ENCODE measurements at places on chromosomes 2 and 18.

GRCh38 chr2:64972876-64973275 lies 16.3 kb upstream of the SLC1A4 start:
- no peak for DNase-seq

DNA sequence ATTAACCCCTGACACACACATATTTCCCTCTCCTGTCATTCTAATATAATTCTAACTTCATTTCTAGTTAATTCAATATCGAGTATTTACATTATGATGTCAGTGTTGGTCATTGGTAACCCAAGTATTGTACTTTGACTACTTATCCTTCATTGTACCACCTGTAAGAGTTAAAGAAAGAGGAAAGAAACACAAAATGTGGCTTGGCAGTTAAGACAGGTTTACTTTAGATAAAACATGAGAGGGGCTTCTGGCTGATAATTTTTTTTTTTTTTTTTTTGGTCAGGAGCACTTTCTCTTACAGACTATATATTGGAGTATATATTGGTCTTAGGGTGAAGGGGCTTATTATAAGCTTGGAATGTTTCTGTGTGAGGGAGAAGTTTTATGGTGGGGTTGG lies 57.0 kb upstream of the ACYP2 start:
- DNase-seq = no peak

DNA sequence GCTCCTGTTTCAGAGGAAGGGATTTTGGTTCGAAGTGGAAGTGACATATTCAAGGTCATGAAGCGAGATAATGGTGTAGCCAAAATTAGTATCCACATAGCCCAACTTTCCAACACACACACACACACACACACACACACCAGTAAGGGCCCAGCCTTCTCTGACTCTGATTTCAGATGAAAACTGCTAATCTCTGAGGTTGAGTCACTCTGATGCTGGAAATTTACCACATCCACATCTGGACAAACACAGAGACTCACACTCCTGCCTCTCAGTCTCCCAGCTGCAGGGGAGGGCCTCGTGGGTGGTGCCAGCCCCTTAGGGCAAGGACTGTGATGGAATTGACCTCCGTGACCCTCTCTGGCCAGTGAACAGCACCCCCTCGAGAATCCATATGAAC lies 29.0 kb upstream of the SLC35F6 start:
- no peak for DNase-seq

DNA sequence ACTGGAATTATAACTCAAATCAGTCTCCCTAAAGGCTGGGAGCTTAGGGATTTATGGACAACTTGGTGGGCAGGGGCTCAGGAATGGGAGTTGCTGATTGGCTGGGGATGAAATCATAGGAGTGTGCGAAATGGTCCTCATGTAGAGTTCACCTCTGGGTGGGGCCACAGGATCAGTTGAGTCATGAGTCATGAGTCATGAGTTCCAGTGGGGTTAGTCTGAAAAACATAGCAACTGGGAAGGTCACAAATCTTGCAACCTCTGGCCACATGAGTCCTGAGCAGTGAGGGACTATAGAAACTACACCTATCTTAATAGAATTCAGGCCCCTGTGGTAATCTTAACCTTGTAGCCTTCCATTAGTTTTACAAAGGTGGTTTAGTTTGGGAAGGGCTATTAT lies 383.3 kb downstream of the RBM43 start:
- DNase-seq = no peak

- no peak for DNase-seq
Observed at GRCh38 chr2:151727593-151728552, 6.4 kb downstream of the NEB start.

GRCh38 chr18:79921984-79922965 lies 29.2 kb downstream of the SLC66A2 start:
- no peak for DNase-seq

GRCh38 chr2:234257859-234258561 lies 207.5 kb downstream of the SPP2 start:
- no peak for DNase-seq

- DNase-seq = no peak
Observed at GRCh38 chr2:240292035-240292574, 143.4 kb upstream of the GPC1 start.

DNA sequence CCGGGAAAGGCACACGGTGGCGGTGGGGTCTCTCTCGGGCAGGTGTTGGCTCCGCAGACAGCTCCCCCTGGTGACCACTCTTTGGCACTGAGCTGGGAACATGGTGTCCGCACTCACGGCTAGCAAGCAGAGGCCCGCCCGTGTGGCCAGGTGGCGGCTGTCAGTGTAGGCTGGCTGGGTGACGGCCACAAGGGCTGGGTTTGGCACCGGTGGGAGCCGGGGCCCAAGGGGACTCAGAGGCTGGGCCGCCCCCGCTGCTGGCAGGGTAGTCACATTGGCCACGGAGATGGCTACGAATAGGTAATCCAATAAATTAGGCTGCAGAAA lies 1071.7 kb downstream of the RPIA start:
- DNase-seq = no peak

- no peak for DNase-seq
Observed at GRCh38 chr2:222864296-222864695, 3.5 kb downstream of the ACSL3 start.

DNA sequence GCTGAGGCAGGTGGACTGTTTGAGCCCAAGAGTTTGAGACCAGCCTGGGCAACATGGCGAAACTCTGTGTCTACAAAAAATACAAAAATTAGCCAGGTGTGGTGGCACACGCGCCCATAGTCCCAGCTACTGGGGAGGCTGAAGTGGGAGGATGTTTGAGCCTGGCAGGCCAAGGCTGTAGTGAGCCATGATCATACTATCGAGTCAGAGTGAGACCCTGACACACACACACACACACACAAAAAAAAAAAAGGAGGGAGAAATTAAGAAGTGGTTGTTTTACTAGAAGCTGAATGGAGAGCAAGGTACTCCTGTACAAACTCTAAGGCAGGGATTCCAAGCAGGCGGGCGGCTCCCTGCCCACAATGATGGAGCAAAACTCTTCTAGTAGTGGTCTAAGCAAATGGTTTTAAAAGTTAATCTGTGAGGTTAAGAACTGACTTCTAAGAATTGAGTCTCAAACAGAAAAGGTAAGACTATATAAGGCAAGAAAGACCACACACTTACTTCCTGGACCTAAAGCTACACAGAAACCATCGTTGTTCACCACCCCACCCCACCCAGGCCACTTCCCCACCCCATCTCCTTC lies 2.6 kb downstream of the ANKRD44 start:
- no peak for DNase-seq

DNA sequence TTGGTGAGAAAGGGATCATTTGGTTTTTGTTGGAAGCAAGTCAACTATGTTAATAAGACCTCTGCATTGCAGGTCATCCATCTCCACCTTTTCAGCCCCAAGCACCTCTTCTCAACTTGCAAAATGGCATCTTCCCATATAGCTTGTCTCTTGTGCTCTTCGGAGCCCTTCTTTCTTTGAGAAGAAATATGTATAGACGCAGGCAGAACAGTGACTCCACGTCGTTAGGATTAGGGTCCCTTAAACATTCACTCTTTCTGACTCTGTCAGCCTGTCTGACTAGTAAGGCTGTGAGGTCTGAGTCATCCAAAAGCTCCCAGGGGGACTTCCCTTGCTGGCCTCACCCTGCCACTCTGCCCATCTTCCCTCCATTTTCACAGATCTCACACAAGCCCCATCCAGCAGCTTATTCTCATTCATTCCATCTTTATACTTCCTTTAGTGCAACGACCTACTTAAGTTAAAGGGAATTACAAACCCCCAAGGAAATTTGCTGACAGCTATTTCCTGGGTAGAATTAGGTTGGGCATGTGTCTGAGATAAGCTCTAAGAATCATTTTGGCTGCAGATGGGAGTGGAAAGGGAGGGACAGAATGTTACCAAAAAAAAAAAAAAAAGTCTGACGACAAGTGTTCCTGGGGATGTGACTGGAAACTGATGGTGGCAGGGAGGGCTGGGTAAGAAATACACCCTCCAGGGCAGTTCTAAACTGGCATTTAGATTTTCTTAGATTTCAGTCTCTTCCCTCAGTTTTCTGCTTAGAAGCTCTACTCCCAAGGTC lies 37.7 kb upstream of the MEX3C start:
- no peak for DNase-seq

- DNase-seq = no peak
Observed at GRCh38 chr2:24682304-24682703, 110.9 kb downstream of the PTRHD1 start.

DNA sequence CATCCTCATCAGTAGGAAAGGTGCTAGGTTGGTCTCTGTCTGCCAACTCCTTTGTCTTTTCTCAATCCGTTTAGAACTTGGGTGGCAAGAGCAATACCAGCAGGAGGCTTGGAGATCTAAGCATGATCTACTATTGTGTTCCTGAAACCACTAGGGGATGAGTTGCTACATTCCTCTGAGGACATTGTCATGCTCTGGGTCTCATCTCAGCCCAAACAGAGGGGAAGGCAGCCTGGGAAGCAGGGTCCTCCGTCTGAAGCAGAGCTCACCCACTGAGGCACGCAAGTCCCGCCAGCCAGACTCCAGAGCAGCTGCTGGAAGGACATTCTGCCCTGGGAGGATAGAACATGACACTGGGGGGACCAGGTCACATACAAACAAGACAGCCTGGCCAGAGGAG lies 162.9 kb downstream of the MTCL1 start:
- no peak for DNase-seq

- DNase-seq = no peak
Observed at GRCh38 chr2:241975593-241976284, 106.2 kb downstream of the RTP5 start.

GRCh38 chr2:122851161-122851560 lies 1095.7 kb downstream of the TSN start:
- DNase-seq = no peak

- DNase-seq = no peak
Observed at GRCh38 chr2:191009541-191010374, 4.2 kb downstream of the STAT1 start.

DNA sequence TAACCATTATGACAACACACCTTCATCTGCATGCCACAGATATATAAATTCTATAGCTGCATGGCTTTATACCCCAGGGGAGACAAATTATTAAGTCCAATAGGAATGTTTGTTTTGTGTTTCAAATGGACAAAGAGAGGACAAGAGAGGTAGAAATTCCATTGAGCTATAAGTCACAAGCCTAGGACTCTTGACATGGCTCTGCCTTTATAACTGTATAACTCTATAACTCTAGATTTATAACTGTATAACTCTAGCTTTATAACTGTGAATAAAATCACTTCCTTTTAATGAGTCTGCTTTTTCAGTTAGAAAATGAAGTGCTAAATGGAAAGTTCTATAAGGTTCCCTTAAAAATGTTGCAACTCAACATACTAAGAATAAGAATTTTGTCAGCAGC lies 106.4 kb downstream of the SCN9A start:
- DNase-seq = no peak

DNA sequence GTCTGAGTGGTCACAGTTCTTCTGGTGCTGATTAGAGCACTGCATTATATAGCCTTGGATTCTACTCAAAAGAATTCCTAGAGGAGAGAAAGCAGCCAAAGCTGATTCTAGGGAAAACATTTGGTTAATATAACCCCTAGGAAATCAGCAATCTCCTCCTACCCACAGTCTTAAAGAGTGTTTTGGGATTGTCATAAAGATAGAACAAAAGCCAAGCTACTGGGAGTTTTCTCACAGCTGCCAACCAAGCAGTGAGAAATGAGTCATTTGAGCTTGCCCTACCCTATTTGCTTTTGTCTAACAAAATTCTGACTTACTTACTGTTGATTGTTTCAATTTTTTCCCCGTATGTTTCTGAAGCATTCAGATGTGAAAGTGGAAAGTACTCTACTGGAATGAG lies 469.3 kb downstream of the PLCL1 start:
- no peak for DNase-seq

GRCh38 chr2:64848945-64849344 lies 140.3 kb upstream of the SLC1A4 start:
- no peak for DNase-seq

DNA sequence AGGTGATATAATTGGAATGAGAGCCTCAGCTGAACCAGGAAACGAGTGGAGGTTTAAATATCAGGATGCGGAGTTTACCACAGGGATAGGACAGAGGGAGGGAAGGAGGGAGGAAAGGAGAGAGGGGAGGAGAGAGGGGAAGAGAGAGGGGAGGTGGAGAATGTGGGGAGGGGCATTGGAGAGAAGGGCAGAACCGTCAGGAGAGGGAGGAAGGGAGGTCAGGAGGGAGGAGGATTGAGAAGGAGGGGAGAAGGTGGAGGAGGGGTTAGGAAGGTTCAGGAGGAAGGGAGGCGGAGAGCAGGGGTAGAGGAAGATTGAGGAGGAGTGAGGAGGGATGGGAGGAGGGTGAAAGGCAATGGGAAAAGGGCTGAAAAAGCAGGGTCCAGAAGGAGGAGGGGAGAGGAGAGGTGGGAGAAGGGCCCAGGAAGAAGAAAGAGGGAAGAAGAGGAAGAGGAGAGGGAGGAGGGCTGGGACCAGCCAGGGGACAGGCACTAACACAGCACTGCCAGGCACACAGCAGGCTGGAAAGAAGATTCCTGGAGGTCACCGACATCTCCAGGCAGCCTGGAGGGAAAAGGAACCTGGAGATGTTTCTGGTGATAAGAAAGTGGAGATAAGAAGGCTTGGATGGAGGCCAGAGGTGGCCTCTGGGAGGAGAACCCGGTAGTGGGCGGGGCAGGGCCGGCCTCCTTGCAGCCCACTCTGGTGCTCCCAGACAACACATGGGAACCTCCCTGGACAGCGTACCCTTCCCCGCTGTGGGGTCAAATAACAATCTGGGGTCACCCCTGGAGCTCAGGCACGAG lies 176.7 kb upstream of the SMAD2 start:
- DNase-seq = no peak

- DNase-seq = no peak
Observed at GRCh38 chr2:48170281-48170680, 264.0 kb upstream of the FBXO11 start.

- no peak for DNase-seq
Observed at GRCh38 chr2:19299032-19299431, 59.4 kb downstream of the OSR1 start.

- no peak for DNase-seq
Observed at GRCh38 chr2:172249334-172249733, 146.6 kb upstream of the DLX2 start.

- DNase-seq = no peak
Observed at GRCh38 chr2:9692456-9693195, 61.8 kb upstream of the YWHAQ start.

GRCh38 chr2:227782804-227783203 lies 30.8 kb upstream of the CCL20 start:
- no peak for DNase-seq

GRCh38 chr2:45729753-45730512 lies 78.5 kb downstream of the PRKCE start:
- DNase-seq = no peak

DNA sequence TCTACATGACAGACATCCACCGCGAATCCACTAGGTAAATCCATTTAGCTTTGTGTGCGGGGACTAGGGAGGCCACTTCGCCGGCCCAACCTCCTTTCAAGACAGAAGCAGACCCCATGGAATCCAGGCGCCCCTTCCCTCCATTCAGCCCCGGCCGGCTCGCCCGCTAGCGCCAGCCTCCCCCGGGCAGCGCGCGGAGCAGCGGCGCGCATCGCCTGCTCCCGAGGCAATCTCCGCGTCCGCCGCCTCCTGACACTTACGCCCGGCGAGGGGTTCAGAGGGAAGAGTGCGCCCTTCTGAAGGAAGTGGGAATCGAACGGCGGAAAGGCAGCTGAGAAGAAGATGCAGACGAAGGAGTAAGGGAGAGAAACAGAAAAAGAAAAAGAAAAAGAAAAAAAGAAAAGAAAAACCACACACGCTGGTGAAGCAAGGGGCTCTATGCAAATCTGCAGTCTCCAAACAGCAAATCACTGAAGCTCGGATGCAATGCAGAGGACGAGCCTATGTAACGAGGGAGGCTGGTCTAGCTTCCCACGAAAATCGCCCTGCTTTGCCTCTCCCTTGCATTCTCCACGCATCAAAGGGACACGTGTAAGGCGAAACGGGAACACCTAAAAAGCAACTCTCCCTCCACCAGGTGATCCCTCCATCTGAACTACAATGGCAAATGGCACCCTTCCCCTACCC lies 684.4 kb downstream of the NRXN1 start:
- peak; percentile 15 for DNase-seq

Measured in HAP-1 (cell line).